Dorsolateral prefrontal cortex (tissue), 122 donors: ENCODE measurements at places on chromosomes 4 and X. TPM values are rescaled to one million over a fixed set of nuclear protein-coding genes. Genes with fewer than 3 reads are reported as not detected.

GRCh38 chrX:132044953-132045352 lies 21.9 kb downstream of the STK26 start:
- no peak for DNase-seq

DNA sequence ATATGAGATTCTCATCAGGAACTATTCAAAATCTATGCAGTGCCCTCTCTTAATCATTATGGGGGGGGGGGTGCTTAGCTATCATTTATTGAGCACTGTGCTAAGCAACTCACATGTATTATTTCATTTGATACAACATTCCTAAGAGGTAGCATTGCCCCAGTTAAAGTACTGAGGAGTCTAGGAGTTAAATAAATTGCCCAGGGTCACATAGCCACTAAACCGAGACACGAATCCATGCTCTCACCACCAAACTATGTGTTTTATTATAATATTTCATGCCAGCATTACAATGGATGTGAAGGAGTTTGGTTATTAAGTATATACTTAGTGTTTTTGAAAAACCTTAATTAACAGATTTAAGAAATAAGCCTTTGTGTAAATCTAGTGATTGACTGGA lies 131.4 kb downstream of the CBR4 start:
- no peak for DNase-seq

GRCh38 chr4:184641022-184641421 lies 8.2 kb downstream of the CASP3 start:
- DNase-seq: no peak

GRCh38 chrX:6941041-6941440 lies 206.5 kb upstream of the STS start:
- no peak for DNase-seq

DNA sequence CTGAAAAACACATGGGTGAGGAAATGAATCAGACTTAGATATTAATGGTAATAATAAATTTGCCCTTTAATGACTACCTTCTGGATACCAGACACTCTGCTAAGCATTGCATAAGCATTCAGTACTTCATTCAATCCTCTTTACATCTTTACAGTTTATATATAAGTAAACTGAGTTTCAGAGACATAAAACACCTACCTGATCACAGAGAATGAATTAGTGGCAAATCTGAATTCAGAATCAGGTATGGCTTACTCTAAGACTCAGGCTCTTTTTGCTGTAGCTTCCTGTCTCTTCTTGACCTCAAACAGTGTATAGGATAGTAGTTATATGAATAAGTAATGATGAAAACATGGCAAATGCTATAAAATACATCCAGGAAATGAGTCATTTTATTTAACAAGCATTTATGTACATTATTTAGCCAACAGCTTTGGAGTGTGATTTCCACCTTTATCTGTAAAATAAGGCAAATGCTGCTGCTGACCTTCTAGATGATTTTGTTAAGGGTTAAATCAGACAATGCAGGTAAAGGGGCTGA lies 83.9 kb downstream of the VEGFC start:
- no peak for DNase-seq

DNA sequence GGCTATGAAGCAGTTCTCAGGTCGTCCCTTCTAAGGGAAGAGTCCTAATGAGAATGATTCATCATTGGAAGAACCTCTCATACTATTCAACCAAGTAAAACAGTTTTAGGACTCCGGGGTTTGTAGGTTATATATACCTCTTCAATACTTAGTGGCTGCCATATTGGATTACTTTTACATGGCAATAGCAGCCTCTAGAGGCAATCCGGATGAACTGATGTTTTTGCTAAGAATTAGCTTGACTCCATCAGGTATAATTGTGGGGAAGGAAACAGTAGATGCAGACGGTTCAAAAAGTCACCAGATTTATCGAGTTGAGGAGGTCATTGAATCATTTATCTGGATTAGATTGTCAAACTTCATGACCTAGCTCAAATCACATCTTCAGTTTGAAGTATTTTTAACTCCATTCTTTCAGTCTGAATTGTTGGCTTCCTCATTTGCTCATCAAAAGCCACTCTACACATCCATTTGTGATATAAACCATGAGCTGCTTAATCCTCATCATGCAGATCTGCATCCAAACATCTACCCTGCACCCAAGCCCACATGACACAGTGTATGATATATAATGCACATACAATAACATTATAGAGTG lies 28.4 kb downstream of the GUCY1B1 start:
- DNase-seq: no peak

Gene XAGE5
- not detected for total RNA-seq

DNA sequence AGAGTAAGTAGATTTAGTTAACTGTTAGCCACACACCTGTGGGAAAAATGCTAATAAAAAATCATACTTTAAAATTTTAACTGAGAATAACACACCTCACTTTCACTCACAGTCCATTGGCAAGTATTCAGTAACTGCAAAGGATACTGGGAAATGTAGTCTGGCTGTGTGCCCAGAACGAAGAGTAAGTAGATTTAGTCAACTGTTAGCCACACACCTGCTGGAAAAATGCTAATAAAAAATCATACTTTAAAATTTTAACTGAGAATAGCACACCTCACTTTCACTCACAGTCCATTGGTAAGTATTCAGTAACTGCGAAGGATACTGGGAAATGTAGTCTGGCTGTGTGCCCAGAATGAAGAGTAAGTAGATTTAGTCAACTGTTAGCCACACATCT lies 178.4 kb upstream of the NWD2 start:
- no peak for DNase-seq

DNA sequence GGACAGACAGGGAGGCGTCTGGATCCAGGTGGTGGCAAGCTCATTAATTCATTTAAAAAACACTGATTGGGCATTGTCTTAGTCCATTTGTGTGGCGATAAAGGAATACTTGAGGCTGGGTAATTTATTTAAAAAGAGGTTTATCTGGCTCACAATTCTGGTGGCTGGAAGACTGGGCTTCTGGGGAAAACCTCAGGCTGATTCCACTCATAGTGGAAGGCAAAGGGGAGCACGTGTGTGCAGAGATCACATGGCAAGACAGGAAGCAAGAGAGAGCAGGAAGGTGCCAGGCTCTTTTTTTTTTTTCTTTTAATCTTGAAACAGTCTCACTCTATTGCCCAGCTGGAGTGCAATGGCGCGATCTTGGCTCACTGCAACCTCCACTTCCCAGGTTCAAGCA lies 100.2 kb upstream of the METTL14 start:
- no peak for DNase-seq

GRCh38 chrX:23662853-23663252 lies 4.4 kb upstream of the PRDX4 start:
- no peak for DNase-seq

GRCh38 chr4:183445097-183445428 lies 627 bp downstream of the CDKN2AIP start:
- DNase-seq: no peak

- peak; percentile 48 for DNase-seq
Measured at GRCh38 chrX:49111791-49112190, 11.7 kb downstream of the GPKOW start.

Gene RIPPLY1
- total RNA-seq: not detected

GRCh38 chrX:1767026-1767425 lies 152.2 kb downstream of the ASMT start:
- no peak for DNase-seq

GRCh38 chrX:121456315-121456714 lies 408.9 kb downstream of the GLUD2 start:
- no peak for DNase-seq

Gene RRAGB
- total RNA-seq: 33.0 TPM

DNA sequence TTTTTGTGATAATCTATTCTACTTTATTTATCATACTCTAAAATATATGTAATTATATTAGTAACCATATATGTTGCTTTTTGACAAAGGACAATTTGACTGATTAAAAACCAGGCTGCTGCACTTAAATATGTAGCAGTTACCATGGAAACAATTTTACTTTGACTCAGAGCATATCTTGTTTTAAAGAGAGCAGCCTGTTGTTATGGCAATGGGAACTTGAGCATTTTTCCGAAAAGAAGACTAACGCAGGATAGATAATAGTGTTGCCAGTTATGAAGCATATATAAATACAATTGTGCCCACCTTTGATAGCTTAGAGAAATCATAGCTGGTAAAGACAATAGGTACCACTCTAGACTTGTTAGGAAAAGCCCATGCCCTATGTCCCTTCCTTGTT lies 283.0 kb downstream of the GASK1B start:
- DNase-seq: no peak

DNA sequence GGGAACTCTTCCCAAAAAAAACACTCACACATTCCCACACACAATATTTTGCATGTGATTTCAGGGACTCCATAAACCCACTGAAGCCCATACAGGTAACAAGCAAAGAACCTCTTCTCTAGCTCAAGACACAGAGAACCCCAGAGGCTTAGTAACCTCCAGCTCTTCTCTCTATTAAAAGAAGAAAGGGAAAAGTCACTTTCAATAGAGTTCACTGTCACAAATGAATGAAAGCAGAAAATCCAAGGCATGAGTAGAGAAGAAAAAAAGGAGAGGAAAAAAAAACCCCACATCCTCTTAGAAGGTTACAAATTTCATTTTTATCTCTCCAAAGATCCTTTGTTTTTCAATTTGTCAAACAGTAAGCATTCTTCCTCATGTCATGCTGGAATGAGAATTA lies 30.7 kb upstream of the DCLK2 start:
- DNase-seq: no peak

Gene REPS2
- 99.3 TPM for total RNA-seq

GRCh38 chr4:99029852-99030251 lies 34.3 kb downstream of the METAP1 start:
- no peak for DNase-seq

- no peak for DNase-seq
Measured at GRCh38 chr4:181376058-181376457, 867.1 kb upstream of the TENM3 start.

DNA sequence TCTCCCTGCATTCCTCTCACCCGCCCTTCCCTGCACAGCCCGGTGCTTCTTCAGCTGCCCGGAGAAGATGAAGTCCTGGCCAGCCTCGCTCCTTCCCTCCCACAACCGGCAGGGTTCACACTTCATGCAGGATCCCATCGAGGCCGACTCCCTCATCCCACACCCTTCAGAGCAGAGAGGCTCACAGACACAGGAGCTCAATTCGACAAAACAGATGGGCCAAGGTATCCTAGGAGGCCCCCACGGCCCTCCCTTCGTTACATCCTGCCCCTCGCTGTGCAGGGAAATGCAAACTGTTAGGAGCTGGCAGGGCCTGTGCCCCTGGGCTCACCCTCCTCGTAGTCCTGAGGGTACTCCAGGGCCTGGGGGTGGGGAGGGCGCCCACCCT lies 238.1 kb downstream of the DHRSX start:
- DNase-seq: no peak

DNA sequence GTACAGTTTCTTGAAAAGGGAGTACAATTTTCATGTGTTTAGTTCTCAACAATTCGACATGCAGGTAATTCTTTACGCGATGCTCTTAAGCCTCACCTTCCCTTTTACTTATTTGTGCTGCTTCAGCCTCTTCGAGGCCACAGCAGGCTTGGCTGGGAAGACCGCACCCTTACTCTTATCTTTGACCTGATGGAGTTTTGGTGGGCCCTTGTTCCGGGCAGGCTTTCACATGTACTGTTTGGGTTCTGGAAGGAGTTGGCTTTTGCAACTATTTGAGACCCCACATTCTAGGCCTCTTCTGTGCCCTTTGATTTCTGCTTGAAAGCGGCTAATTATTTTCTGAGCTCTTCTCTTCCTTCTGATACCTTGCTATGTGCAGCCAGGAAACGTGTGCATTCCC lies 60.2 kb downstream of the FAM193A start:
- no peak for DNase-seq

Gene ASB12
- not detected for total RNA-seq

Gene DCAF4L1
- total RNA-seq: 0.68 TPM

Gene GYPE
- not detected for total RNA-seq

- no peak for DNase-seq
Measured at GRCh38 chr4:145670422-145670821, 9.5 kb upstream of the C4orf51 start.

GRCh38 chr4:10164877-10165283 lies 48.3 kb upstream of the WDR1 start:
- DNase-seq: peak; percentile 36

Gene SCD5
- total RNA-seq: 280 TPM

Gene AREG
- total RNA-seq: not detected

DNA sequence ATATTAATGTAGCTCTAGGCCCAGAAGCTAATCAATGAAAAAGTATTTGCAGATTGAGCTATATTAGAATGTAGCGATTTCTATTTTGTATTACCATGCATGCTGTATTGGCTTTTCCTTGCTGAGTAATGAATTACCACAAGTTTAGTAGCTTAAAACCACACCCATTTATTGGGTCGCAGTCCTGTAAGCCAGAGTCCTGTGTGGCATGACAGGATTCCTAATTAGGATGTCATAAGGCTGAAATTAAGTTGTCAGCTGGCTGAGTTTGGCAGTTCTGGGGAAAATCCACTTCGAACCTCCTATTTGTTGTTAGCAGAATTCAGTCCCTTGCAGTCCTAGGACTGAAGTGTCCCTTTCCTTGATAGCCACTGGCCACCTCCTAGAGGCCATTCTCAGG lies 50.3 kb upstream of the HHIP start:
- no peak for DNase-seq

GRCh38 chr4:73034896-73035295 lies 34.6 kb downstream of the COX18 start:
- no peak for DNase-seq

Gene SPANXN2
- total RNA-seq: not detected

DNA sequence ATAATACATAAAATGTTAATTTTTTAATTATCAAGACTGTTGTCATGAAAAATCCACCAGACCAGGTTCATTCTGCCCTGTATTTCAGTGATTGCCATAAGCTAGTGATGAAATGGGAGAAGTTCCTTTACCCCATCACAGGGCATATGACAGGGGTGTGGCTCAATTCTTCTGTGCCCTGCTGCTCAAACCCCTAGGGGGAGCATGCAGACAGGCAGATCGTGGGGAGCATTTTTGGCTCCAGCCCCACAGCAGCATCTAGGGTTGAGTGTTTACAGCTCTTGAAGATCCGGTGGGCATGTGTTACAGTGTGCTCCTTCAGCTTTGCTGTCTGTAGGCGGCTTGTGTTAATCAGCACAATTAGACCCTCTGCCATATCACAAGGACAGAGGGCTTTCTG lies 700.7 kb downstream of the PCDH18 start:
- DNase-seq: no peak
